ENCODE measurements at places on chromosomes 1 and 21.

DNA sequence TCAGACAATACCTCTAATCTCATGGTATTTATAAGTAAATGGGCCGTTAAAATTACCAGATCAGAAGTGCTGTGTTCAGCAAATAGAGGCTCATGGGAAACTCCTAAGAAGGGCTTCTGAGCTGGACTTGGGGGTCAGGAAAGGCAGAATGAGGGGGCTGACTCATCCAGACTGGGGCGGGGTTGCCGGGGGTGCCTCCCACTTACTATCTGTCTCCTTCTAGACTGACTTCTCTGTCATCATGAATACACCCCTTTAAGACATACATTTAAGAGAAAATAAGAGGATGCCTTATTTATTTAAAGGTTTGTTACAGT lies 96.0 kb upstream of the ERRFI1 start:
- DNase-seq, result no peak

DNA sequence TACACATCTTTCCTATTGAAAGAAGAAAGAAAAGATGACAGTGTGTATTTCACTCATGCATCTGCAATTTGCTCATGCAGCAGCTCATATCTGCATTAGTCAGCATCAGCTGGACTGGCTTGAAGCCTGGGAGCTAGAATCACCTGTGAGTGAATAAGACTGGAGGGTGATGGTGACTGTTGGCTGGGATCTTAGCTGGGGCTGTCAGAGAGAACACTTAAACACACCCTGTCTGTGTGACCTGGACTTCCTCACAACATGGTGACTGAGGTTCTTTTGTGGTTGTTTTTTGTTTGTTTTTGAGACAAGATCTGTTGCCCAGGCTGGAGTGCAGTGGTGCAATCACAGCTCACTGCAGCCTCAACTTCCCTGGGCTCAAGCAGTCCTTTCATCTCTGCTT lies 24.9 kb downstream of the KLHDC7A start:
- DNase-seq, result no peak

- no peak for DNase-seq
These were observed 50.7 kb downstream of the EBNA1BP2 start for GRCh38 chr1:43121256-43121900.

DNA sequence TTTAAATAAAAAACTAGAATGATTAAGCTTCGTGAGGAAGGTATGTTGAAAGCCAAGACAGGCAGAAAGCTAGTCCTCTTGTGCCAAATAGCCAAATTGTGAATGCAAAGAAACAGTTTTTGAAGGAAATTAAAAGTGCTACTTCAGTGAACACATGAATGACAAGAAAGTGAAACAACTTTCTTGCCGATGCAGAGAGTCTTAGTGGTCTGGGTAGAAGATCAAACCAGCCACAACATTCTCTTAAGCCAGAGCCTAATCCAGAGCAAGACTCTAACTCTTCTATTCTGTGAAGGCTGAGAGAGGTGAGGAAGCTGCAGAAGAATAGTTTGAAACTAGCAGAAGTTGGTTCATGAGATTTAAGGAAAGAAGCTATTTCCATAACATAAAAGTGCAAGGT lies 63.2 kb downstream of the TTC3 start:
- DNase-seq, result no peak

DNA sequence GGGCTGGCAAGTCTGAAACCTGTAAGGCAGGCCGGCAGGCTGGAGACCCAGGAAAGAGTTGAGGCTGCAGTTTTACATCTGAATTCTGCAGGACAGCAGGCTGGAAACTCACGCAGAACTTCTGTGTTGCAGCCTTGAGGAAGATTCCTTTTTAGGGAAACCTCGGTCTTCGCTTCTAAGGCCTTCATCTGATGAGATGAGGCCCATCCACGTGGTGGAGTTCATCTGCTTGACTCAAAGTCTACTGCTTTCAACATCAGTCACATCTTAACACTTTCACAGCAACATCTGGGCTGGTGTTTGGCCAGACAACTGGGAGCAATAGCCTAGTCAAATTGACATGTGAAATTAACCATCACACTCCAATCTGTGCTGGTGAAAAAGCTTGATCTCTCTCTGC lies 57.1 kb downstream of the EVA1C start:
- no peak for DNase-seq

- DNase-seq, result peak; percentile 2
These were observed 314 bp downstream of the DPH5 start for GRCh38 chr1:101025283-101025656.

GRCh38 chr1:115364780-115365155 lies 26.7 kb upstream of the NGF start:
- DNase-seq, result no peak

DNA sequence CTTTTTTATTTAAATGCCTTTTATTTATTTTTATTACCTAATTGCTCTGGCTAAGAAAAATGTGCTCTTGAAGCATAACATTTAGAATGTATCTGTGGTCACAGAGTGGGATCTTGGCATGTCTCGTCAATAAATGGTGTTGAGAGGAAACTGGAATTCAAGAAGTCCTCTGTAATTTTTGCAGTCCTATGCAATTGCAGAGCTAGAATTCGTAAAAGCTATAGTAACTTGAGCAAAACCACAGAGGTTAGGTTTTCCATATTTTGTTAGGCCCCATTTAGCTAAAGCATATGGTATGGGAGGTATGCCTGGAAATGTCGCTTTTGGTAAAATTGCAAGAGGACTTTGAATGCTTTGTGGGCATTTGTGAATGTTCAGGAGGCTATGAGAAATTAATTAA lies 466.7 kb upstream of the NFIA start:
- DNase-seq, result no peak

DNA sequence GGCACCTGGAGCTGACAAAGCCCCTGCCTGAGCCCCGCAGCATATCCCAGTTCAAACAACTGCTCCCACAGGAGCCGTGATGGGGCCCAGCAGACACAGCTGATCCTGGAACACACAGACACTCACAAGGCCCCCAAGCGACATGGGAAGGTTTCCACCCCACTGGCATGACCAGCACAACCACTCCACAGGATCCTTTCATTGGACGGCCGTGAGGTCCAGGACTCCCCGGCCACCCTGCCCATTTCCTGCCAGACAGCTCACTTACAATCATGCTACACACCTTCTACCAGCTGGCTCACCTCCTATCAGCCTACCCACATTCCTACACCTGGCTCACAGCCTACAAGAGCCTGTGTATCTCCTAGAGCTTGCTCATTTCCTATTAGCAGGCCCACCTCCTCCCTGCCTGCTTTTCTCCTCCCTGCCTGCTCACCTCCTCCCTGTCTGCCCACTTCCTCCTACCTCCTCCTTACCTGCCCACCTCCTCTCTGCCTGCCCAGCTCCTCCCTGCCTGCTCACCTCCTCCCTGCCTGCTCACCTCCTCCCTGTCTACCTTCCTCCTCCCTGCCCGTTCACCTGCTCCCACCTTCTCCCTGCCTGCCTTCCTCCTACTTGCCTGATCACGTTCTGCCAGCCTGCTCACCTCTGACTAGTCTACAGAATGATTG lies 73.9 kb downstream of the MATN1 start:
- no peak for DNase-seq

DNA sequence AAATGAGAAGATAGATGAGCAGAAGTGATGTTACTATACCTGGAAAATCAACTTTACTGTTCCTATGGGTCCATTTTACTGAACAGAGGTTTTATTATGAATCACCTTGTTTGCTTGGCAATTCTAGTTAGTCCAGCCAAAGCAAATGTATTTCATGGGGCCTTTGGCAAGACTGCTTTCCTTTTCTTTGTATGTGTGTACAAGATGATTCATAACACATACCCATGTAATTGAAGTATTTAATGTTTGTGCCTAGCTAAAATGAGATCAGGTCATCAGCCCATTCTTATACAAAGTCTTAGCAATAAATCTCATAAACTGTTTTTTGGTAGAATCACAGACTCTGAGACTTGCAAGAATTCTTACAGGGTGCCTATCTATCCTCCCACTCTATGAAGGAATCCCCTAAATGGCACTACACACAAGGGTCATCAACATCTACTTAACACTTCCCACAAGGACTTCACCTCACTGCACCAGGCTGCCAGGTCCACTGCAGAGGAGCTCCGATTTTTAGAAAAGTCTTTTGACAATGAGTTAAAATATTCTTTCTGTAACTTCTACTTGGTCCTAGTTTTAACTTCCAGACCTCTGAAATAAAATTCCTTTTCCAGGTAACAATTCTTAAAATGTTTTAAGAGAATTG lies 58.5 kb downstream of the LPAR3 start:
- no peak for DNase-seq

- DNase-seq, result no peak
These were observed 29.5 kb downstream of the RGS1 start for GRCh38 chr1:192604979-192605620.

GRCh38 chr1:99728494-99729235 lies 37.8 kb downstream of the FRRS1 start:
- no peak for DNase-seq

DNA sequence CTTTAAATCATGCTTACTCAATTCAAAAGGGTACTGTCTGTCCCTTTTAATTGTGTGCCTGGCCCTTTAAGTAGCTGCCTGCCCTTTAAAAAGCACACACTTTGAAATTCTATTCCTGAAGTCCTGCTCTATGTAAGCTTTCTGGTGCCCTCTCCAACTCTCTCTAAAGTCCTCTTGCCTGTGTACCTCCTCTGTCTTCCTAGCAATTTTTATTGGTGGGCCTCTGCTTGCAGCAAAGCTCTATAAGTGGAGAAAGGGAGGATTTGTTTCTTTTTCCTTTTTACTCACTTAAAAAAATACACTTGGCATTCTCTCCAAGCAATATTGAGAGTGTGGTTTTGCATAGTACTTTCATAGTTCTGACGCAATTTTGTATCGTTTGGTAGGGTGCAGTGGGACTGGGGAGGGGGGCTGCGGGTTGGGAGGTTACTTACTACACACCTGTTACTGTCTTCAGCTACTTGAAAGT lies 135.4 kb downstream of the LMO4 start:
- no peak for DNase-seq

- no peak for DNase-seq
These were observed 652 bp downstream of the HAX1 start for GRCh38 chr1:154272999-154273563.

DNA sequence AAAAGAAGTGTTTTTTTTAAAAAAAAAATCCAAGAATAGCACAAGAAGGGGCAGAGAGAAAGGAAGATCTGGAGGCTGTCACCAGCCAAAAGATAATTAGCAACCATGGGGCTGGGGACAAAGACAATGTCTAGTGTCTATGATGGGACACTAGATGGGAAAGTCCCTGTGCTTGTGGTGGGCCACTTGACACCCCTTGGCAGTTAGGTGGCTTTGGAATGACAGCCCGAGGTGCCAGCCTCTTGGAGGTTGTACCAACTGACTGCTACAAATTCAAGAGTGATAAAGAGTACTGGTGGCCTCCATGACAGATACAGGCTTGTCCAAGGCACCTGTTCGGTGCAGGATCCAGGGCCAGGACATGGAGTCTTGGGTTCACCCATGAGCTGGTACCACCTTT lies 21.6 kb downstream of the ATP2B4 start:
- no peak for DNase-seq

DNA sequence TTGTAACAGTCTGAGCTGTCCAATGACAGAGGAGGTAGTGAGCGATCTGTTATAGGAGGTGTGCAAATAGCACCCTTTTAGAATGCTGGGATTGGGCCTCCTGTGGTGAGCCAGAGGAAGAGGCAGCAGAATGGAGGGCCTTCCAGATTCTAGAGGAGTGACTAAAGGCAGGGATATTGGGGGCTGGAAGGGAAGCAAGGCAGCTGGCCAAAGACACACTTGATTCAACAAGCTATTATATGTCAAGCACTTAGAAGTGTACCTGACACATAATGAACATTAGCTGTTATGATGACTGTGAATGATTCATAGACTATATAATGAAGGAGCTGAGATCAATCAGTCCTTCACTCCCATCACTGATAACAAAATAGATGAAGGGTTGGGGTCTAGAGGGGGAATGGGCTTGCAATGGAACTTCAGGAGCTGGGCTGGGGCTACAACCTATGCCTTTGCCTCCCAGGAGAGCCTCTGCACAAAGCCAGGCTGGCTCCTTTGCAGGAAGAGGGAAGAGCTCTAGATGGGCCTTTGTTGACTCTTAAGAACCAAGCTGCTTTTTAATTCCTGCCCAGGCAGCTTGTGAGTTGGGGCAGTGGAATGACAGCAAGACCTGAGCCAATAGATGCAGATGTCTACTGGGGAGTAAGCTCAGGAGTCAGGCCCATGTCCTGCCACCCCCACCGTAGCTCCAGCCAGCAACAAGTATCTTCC lies 2.3 kb upstream of the MKNK1 start:
- DNase-seq, result no peak

DNA sequence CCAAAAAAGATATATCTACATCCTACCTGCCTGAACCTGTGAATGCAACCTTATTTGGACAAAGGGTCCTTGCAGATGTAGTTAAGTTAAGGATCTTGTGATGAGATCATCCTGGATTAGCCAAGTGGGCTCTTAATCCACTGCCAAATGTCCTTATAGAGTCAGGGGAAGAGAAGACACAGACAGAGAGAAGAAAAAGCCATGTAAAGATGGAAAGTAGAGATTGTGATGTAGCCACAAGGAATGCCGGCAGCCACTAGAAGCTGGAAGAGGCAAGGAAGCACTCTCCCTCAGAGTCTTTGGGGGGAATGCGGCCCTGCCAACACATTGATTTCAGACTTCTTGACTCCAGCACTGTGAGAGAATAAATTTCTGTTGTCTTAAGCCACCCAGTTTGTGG lies 16.2 kb downstream of the HSD11B1 start:
- no peak for DNase-seq

DNA sequence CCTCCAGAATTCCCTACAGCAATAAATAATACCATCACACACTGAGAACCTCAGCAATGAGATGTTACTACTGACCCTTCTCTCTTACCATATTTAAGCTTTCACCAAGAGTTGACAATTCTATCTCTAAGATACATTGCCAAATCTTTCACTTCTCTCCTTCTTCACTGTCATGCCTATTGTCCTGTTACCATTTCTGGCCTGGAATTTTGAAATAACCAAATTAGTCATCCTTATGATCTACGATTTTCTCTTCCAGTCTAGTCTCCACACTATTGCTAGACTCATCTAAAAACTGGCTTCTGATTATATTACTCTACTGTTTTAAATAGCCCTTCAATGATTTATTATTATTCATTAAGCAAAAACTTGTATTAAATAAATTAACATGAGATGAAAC lies 656.1 kb upstream of the ADGRL4 start:
- no peak for DNase-seq

DNA sequence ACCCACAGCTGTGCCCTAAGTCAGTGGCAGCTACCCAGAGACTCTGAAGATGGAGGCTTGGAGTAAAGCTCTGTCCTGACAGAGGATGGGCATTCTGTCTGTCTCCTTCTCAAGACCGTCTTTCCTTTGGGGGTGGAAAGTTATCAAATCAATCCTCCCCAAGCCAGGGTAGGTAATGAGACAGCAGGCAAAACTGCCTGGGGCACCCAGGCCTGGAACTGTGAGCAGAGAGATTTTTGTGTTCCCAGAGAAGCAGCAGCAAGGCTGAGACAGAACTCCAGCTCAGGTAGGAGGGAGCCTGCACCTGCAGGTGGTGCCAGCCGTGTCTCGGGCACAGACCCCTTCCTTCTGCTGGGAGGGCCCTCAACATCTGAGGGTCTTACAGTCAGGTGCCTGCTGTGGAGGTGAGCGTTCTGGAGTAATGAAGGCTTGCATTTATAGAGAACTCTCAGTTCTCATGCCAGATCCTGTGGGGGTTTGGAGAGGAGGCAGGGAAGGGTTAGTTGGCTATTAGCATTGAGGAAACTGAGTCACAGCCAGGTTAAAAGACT lies 95.6 kb downstream of the RIPK4 start:
- no peak for DNase-seq

GRCh38 chr1:1153874-1154273 lies 19.8 kb upstream of the TTLL10 start:
- DNase-seq, result no peak

GRCh38 chr1:198662821-198663220 lies 24.0 kb downstream of the PTPRC start:
- no peak for DNase-seq

- DNase-seq, result no peak
These were observed 19.2 kb upstream of the PIGK start for GRCh38 chr1:77238462-77238861.

All from stimulated activated CD4-positive, alpha-beta T cell treated with anti-CD3 and anti-CD28 coated beads, Interleukin-4, amount 100 ng/mL, for 48 hours (primary cell).